ENCODE measurements at places on chromosomes 7 and 10.

DNA sequence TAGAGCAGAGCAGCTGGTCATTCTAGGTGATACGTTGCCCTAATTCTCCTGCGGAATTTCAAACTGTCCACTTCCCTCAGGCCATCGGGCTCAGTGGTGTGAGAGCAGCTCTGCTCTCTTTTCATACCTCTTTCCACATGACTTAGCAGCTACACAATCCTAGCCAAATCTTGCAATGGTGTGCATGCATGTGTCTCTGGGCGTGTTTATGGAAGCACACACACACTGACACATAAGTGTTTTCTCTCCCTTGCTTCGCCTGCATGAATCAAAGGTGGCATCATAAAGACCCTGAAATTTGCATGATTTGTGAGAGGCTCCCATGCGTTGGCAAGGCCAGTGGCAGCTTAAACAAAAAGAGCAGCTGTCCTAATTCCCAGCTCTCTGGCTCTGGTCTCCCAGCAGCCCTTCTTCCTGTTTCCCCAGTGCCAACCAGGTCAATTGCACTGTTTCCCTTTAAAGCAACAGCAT is 1189.5 kb downstream of the GATA3 start:
- peak; percentile 59 for DNase-seq

DNA sequence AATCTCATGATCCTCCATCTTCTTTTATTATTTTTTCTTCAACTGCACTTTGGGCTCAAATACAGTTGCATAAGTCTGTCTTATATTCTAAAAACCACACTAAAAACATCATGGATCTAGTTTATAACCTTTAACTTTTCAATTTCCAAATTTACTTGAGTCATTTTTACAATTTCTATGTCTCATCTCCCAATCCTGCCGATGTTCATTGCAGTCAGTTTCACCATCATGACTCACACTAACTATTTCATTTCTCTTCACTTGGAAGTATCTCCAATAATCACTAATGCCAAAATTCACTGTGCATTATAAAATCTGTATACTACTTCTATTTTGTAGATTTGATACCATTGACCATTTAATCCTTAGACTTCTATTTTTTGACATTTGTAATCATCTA is 806.9 kb upstream of the SORCS1 start:
- peak; percentile 42 for DNase-seq

DNA sequence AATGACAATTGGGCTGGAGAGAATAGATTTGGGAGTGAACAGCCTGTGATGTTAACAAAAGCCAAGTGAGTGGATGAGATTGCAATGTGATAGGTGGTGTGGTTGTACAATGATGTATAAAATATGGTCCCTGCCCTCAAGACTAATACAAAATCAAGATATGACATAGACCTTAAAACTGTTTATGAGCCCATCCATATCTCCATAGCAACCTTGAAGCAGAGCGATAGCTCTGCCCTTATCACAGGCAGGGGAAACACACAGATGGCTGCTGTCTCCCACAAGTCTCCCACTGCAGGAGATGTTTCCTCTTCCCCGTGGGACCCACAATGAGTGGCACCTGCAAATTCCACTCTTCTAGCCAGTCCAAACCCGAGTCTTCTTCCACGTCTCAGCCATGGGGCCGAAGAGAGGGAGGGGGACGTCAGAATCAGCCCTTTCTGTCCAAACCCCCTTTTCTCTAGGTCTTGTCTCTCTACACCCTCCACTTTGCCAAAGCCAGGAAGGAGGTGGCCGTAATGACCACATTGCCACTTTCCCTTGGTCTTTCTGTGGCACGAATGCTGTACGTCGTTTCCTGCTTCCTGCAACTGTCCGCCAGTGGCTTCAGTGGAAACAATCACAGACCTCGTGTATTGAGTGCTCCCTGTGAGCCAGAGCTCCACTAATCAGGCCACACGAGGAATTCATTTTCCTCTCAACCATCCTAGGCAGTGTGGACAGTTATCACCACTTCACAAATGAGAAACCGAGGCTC is 7.5 kb upstream of the TBXAS1 start:
- no peak for DNase-seq

- no peak for DNase-seq
Observed at GRCh38 chr10:75861582-75861981, 430.2 kb downstream of the LRMDA start.

GRCh38 chr7:63899691-63900393 is 98.8 kb upstream of the ZNF722 start:
- no peak for DNase-seq

GRCh38 chr7:30984359-30985107 is 20.8 kb downstream of the GHRHR start:
- peak; percentile 79 for DNase-seq

GRCh38 chr10:42615419-42615818 is 23.0 kb downstream of the ZNF33B start:
- no peak for DNase-seq

- DNase-seq: no peak
Observed at GRCh38 chr10:60170250-60170649, 219.4 kb downstream of the ANK3 start.

DNA sequence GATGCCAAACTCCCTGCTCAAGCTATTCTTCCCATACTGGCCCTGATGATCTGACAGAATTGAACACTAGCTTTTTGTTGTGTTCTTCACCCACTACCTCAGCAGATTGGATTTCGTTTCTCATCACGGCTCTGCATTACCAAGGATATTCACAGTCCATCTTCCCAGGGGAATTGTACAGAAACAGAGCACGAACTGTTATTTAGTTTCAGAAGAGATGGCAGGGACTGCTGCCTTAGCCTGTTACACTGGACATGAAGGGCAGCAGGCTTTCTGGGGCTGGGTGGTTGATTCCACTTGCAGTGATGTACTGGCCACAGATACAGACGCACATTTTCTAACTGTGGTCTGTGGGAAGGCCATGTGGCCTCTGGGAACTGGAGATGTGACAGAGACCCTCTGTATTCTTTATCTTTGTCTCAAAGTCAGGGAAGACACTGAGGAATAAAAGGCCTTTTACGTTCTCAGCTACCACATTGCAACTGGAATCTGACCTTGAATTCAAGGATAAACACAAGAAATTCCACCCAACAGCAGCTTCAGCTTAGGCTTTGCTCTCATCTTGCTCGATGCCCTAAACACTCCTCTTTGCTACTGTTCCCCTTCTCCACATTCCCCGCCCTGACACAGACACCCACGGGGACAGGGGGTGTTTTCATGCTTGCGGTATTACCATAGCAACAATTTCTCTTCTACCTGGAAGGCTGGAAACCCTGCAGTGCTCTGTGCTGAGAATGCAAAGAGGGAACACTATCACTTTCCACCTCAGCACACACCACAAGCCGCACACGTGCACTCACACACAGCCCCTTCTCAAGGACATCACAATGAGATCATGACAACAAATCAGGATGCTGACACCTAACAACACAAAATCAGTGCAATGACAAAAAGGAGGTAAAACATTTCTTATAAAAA is 81.7 kb downstream of the RNF216 start:
- DNase-seq: peak; percentile 28

DNA sequence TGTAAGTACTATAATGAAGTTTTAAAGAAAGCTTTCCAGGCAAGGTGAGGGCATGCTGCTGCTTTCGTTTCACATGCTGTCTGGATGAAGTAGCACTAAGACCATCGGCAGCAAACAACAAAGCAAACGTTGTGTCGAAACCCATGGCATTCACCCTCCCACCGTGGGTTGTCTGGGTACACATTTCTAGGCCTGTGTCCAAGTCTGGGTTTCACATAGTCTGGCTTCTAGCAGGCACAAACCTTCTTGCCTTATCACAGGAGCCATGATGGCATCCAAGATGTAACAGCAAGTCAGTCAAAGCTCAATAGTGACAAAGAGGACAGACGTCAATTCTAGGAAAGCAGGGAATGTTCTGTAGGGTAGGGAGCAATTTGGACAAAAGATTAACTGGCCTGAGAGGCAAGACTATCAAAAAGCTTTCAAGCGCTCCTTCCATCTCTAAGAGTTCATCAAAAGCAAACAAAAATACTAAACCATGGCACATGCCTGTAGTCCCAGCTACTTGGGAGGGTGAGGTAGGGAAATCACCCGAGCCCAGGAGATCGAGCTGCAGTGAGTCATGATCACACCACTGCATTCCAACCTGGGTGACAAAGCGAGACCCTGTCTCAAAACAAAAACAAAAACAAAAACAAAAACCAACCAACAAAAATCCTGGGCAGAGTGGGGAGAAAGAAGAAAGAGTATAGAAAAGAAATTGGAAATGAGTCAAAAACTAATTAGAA is 42.7 kb downstream of the PAXIP1 start:
- peak; percentile 42 for DNase-seq

DNA sequence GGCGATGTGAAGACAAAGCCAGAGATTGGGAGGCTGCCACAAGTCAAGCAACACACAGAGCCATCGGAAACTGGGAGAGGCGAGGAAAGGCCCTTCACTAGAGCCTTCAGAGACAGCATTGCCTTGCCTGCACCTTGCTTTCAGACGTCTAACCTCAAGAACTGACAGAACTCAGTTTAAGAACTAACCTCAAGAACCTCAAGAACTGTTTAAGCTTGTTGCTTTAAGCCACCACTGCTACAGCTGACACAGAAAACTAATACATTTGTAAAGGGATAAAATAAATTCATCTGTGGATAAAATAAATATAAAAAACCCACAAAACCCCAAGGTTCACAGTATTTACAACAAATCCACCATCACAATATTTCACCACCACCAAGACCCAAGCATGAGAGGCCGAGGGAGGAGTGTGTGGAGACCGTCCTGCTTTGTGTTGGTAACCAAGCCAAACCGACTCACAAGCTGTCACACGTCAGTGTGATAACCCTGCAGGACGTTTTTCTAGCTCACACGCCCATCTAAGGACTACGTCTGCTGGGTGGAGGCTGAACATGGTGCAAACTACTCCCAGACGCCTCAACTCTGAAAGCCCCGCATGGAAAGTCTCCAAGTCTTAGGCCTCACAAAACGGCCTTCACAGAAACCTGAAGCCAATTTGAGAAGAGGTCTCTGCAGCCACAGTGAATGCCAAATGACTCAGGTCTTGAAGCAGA is 116.8 kb downstream of the ABLIM1 start:
- DNase-seq: peak; percentile 95

DNA sequence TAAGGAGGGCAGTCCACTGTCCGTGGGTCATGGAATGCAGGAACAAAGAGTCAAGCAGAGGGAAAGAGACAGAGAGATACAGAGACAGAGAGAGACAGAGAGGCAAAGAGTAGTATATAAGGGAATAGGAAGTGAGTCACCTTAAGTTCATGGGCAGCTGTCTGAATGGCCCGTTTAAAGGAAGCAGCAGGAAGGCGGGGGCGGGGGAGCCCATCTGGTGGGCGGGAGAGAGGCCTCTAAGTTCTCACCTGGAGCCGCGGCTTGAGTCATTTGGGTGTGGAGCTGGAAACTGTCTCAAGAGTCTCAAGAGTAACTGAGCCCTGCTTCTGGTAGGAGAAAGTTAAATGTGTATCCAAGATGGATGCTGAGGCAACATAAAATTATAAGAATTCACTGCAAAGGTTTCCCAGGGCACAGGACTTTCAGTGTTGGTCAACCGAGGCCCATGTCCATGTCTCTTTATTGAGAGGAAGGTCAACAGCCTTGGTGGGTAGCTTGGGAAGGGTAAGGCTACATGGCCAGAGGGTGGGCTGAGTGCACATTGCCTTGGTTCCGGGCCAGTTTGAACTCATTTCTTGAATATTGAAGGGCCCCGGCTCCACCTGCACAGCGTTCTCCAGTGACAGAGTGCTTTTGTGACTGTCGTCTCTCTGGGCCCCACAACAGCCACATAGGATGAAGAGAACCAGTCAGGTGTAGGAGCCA is 85.5 kb upstream of the CACUL1 start:
- DNase-seq: peak; percentile 39

GRCh38 chr10:30489346-30489745 is 55.4 kb downstream of the MAP3K8 start:
- no peak for DNase-seq

DNA sequence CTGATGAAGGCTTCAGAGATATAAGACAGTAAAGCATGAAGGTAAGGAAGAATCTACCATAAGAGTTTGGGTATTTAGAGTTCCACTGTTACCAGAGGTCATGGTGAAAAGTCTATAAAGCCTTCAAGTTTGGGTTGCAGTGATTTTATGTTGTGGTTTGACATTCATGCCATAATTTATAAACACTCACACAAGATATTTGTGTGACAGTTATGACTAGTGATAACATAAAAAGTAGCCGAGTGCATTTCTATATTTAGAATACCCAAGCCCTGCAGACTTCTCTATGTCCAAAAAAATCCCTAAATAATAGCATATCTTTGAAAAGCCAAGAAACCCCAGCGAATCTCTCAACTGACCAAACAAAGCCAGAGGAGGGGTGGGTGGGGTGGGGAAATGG is 229.9 kb downstream of the CXCL12 start:
- DNase-seq: peak; percentile 62

DNA sequence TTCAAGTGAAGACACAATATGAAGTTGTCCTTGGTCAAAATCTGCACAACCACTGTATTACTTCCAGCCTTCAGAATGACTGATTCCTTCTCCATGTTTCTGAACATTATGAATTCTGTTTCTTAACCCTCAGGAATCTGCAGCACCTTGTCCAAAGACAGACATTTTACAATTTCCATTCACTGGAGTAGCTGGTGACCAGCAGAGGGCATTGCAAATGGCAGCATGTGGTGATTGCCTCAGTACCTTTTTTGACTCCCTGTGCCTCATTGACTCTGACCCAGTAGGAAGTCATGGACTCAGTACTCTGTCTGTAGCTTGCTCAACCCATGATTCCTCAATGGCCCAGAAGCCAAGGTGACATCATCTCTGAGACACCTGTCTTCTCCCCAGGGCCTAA is 879 bp upstream of the VPS41 start:
- no peak for DNase-seq

- peak; percentile 25 for DNase-seq
Observed at GRCh38 chr10:121078036-121078435, 226.9 kb downstream of the WDR11 start.

Measured in M059J (cell line).